ENCODE measurements at places on chromosomes 3 and 15.

GRCh38 chr3:30408105-30408557, 198.3 kb upstream of the TGFBR2 start:
- DNase-seq: no peak

GRCh38 chr3:56801662-56802377, at the start of gene ARHGEF3:
Gene ARHGEF3, minus strand, starts transcription at chr3:56801949. Its CDS starts 151 bp downstream, at chr3:56801798.
- peak; percentile 85 for DNase-seq

DNA sequence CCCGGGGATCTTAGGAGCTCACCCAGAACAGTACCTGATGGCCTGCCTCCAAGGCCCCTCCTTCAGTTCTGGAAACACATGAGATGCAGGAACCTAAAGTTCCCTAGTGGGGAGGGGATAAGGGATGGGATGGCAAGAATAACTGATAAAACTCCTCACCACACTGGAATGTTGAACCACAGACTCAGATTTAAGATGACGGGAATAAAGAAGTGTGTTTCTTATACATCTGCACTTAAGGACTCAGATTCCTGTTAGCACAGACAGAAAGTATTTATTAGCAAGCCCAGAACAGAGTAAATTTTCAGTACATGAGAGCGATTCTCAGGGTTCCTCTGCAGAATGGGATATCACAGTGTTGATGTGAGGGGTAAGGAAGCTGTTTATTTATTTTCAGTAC, 245.2 kb downstream of the TLE3 start:
- DNase-seq: no peak

DNA sequence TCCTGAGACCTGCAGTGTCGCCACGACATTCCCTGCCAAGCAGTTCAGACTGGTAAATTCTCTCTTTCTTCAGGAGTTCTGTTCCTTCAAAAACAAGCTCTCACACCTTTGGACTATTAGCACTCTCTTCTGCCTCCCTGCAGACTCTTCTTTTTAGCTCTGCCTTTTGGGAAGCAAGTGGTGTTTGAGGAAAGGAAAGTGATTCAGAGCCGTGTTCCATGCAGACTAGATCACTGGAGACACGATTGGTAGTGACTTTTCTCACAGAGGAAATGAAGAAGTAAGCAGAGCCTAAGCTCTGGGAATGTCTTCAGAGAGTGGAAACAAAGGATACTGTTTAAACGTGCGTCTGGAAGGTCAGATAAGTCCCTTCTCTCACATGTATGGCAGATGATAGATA, 270.6 kb upstream of the TPRG1 start:
- no peak for DNase-seq
